ENCODE measurements at places on chromosomes 12 and 14.

GRCh38 chr12:97560350-97560749 is 97.7 kb downstream of the RMST start:
- DNase-seq, result no peak

DNA sequence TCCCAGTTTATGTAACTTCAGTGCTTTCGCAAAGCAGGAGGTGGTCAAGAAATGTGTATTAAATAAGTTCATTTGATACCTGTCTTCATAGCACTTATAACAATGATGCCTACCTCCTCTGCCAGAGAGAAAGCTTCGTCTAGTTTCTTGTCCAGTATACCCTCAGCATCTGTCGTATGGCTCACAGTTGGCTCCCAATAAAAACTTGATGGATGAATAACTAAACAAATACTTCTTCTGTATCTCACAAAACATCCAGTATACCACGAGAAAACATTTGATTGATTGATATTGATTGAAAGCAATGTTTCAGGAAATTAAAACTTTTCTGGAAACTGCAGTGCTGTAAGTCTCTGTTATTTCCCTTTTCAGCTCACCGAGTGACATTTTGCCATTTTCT is 26.9 kb upstream of the PTGDR start:
- DNase-seq, result no peak

- DNase-seq, result no peak
Observed at GRCh38 chr14:70611216-70611615, 10.8 kb upstream of the MED6 start.

- no peak for DNase-seq
Observed at GRCh38 chr14:64734990-64735389, 30.8 kb downstream of the PLEKHG3 start.

DNA sequence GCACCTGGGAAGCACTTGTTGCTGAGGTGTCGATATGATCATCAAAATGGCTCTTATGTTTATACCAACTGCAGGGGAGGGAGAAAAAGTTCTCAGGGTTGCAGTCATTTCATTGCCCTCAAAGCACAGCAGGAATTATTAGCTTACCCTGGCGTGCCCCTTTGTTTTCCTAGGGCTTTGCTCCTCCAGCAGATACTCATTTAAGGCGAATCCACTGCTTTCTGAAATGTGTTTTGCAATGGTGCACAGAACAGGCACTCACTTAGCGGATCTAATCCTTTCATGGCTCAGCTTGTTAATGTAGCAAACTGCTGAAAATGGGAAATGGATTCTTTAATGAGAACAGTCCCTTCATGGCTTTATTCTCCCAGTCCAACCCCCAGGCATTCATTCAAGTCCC is 76.7 kb downstream of the NKX2-1 start:
- no peak for DNase-seq

DNA sequence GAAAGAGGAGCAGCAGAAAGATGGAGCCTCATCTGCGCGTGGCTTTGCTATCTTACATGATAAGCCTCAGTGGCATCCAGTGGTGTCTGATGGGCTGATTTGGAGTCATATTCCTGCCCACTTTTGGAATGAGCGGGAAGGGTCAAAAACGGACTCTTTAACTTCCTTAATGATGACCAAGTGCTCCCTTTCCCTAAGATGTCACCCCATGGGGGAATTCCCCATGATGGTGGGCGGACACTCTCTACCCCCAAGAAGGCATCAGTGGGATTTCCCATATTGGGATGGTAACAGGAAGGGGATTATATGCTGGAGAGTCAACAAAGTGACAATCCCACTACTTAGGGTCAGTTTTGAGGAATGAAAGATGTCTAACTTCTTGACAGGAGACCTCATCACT is 110.9 kb downstream of the GPATCH2L start:
- DNase-seq, result no peak

GRCh38 chr14:103061482-103061976 is 4.2 kb upstream of the CDC42BPB start:
- no peak for DNase-seq

- DNase-seq, result no peak
Observed at GRCh38 chr12:42677461-42677860, 87.9 kb upstream of the PRICKLE1 start.

DNA sequence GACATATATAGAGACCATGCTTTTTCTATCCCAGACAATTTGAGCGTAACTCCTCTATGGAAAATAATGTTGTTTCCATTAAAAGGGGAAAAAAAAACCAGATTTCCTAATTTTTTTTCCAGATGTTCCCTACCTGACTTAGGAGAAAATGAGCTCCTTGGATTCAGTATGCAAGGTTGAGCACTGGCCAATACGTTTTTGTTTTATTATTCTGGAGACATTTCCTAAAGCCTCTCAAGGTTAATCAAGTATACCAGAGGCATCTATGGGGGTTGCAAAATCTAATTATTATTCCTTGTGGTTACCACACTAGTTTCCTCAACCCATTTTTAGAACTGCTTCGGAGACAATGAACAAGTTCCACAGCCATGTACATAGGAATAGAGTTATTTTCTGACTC is 291.3 kb downstream of the SLC16A7 start:
- no peak for DNase-seq

Measured in T-helper 2 cell treated with Interferon-gamma antibody and Interleukin-4, amounts not matched to agents 5 μg/mL and 100 μg/mL, for 36 hours (primary cell).